Fibroblast of upper back skin (primary cell): ENCODE measurements at places on chromosomes 5 and 9.

- no peak for DNase-seq
Measured at GRCh38 chr5:143313298-143313852, 90.1 kb downstream of the NR3C1 start.

DNA sequence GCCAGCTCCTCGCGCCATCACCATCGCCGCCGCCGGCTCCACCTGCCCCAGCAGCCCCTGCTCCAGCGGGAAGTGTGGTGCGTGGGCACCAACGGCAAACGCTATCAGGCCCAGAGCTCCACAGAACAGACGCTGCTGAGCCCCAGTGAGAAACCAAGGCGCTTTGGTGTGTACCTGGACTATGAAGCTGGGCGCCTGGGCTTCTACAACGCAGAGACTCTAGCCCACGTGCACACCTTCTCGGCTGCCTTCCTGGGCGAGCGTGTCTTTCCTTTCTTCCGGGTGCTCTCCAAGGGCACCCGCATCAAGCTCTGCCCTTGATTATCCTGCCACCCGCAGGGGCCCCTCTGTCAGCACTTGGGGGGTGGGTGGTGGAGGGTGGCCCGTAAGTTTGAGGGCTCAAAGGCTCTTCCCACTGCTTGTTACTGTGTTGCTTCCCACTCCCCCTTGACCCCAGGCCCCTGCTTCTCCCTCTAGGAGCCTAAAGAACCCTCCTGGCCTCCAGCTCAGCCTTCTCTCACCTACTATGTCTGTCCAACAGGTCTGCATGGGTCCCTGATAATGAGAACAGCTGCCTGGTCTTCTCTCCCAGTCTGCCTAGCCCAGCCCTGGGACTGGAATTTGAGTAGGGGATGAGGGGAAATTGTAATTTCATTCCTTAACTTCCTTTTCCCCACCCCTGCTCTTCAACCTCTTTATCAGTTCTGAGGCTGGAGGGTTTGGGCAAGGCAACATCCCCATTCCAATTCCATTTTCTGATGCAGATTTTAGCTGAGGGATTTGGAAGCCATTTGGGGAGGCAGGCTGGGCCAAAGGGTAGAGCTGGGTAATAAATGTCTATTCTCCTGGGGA, 9.0 kb downstream of the RACK1 start:
- no peak for DNase-seq

- no peak for DNase-seq
Measured at GRCh38 chr9:125586172-125586511, 120.9 kb downstream of the MAPKAP1 start.

GRCh38 chr9:28923351-28923750, 1350.1 kb upstream of the C9orf72 start:
- DNase-seq = no peak

- no peak for DNase-seq
Measured at GRCh38 chr5:15601274-15601673, 101.3 kb downstream of the FBXL7 start.

GRCh38 chr5:88503041-88503345, 234.3 kb upstream of the TMEM161B start:
- no peak for DNase-seq

DNA sequence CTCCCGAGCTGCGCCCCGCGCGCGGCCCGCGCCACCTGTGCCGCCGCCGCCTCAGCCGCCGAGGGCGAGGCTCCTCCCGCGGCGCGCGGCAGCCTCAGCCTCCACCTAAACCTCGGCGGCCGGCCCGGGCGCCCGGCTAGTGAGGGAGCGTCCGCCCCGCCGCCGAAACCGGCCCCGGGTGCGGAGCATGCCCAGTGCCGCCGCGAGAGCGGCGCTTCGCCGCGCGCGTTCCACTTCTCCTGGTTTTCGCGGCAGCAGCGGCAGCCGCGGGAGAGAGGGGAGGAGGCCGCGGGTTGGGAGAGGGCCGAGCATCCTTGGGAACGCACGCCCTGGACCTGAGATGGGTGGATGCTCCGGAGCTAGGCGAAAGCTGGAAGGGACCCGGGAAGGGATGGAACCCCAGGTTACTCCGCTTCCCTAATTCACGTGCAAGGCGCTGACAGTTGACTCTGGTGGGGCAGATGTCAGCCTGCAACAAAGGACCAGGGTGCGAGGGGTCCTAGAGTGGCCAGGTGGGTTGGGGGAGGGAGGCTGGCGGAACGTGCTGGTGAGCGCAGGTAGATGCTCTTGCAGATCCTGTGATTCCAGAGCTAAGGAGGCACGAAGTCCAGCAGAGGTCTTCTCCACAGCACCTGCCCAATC, at the start of gene CTNND2:
Gene CTNND2, minus strand, starts transcription at position 182 of the 642 bp plus-strand sequence. CDS start 593 bp downstream, outside the sequence.
- DNase-seq = no peak

- DNase-seq = no peak
Measured at GRCh38 chr9:96029722-96030530, 154.4 kb downstream of the ERCC6L2 start.

DNA sequence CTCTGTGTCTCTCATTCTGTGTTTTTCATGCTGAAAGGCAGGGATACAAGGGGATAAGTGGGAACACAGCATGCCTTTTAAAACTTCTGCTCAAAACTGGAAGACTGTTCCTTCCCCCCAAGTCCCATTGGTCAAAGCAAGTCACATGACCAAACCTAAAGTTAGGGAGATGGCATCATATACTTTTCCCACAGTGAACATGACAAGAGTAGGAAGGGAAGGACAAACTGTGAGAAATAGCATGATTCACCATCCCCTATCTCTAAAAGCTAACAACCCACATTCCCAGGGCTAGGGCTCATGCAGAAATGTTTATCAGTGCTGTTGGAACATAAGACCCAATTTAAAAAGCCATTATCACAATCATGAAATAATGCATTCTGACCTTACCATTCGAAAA, 24.2 kb upstream of the SHISAL2B start:
- DNase-seq = peak; percentile 14

DNA sequence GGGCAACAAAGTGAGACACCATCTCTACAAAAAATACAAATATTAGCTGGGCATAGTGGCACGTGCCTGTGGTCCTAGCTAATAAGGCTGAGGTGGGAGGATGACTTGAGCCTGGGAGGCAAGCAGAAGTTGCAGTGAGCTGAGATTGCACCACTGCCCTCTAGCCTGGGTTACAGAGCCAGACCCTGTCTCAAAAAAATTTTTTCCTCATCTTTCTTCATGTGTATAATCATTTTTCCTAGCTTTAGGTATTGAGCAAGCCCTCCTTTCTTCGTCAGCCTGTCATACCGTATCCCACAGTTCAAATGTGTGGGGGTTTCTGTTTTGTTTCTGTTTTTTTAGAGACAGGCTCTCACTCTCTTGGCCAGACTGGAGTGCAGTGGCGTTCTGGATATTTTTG, 41.3 kb downstream of the EHMT1 start:
- no peak for DNase-seq

DNA sequence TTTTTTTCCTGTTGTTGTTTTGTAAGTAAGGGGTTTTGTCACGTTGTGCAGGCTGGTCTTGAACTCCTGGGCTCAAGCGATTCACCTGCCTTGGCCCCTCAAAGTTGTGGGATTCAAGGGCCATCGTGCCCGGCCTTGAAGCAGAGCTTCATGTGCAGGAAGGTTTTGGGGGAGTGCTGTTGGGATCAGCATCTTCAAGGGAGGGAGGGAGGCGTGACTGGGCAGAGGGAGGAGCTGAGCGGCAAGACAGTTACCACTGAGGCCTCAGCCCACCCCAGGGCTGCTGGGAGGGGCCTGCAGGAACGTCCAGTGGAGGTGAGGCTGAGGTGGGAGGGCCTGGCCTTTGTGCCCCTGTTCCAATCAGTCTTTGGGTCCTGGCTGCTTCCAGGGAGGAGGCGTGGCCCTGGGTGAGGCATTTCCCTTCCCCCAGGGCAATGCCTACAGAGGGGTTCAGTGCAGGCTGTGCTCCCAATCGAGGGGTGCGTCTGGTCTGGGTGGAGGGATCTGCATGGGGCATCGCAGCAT, 21.4 kb downstream of the OR2V1 start:
- no peak for DNase-seq

DNA sequence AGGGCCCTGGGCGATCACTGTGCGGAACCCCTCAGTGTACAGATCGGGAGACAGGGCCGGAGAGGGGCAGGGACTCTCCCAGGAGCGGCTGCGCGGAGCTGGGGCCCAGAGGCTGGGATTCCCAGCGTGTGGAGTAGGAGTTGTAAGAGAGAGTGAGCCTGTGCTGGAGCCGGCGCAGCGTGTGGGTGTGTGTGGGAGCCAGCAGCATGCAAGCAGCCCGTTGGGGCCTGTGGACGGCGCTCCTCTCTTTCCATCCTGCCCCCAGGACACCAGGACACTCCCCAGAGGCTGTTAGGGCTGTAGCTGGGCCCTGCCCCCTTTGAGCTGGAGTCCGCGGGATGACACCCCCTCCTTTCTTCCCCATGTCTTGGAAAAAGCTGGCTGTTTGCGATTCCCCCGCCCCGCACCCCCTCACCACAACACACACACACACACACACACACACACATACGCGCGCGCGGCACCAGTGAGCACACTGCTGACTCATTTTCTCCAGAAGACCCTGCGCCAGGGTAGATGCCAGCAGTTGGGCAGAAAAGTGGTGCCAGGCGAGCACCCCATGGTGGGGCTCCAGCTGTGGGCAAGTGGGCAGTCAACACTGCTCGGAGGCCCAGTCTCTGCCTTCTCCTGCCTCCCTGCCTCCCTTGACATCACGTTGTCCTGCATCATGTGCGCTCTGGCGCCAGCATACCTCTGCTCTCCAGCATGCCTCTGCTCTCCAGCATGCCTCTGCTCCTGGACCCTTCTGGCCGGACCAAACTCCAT, 1.5 kb downstream of the COL27A1 start:
- peak; percentile 83 for DNase-seq

DNA sequence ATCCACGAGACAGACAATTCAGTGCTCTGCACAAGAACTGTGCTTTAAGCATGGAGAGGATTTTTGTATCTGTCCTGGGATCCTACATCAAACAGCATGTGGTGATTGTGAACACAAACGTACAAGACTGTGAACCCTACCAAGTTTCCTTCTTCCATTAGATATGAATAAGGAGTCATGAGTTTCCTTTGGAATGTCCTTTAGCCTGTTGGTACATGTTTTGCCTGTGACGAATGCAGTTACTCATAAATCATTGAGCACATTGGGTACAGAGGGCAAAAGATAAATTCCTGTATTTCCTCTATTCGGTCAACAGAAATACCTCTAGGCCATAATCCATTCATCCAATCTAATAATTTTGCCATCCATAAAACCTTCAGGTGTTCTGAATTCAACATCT, 61.5 kb downstream of the FXN start:
- DNase-seq = peak; percentile 74

- peak; percentile 32 for DNase-seq
Measured at GRCh38 chr5:65663804-65664521, 39.1 kb downstream of the SHLD3 start.

DNA sequence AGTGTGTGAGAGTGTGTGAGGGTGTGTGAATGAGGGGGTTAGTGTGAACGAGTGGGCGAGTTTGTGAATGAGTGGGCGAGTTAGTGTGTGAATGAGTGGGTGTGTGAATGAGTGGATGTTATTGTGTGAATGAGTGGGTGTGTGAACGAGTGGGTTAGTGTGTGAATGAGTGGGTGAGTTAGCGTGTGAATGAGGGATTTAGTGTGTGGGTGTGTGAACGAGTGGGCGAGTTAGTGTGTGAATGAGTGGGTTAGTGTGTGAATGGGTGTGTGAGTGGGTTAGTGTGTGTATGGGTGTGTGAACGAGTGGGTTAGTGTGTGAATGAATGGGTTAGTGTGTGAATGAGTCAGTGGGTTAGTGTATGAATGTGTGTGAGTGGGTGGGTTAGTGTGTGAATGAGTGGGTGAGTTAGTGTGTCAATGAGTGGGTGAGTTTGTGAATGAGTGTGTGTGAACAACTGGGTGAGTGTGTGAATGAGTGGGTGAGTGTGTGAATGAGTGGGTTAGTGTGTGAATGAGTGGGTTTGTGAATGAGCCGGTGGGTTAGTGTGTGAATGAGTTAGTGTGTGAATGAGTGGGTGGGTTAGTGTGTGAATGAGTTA, 37.5 kb downstream of the NKD2 start:
- no peak for DNase-seq

GRCh38 chr5:76439929-76440328, 36.8 kb downstream of the IQGAP2 start:
- no peak for DNase-seq

DNA sequence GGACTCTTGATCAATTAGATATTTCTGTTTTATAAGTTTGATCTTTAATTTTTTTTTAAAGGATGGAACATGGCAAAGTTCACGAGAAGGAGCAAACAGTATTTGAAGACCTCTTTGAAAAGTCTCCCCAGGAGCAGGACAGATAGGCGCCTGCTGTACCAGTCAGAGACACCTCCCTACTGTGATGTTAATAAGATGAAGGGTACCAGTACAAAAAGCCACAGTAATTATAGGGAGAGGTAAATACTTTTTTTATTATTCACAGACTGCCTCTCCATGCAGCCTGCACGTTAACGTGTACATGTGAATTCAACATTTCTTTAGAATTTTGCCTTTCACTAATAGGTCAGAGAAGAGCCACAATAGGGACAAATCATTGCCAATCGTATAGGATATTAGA, 146.5 kb upstream of the CDH6 start:
- DNase-seq = no peak

- no peak for DNase-seq
Measured at GRCh38 chr9:75445144-75445543, 356.8 kb downstream of the OSTF1 start.

DNA sequence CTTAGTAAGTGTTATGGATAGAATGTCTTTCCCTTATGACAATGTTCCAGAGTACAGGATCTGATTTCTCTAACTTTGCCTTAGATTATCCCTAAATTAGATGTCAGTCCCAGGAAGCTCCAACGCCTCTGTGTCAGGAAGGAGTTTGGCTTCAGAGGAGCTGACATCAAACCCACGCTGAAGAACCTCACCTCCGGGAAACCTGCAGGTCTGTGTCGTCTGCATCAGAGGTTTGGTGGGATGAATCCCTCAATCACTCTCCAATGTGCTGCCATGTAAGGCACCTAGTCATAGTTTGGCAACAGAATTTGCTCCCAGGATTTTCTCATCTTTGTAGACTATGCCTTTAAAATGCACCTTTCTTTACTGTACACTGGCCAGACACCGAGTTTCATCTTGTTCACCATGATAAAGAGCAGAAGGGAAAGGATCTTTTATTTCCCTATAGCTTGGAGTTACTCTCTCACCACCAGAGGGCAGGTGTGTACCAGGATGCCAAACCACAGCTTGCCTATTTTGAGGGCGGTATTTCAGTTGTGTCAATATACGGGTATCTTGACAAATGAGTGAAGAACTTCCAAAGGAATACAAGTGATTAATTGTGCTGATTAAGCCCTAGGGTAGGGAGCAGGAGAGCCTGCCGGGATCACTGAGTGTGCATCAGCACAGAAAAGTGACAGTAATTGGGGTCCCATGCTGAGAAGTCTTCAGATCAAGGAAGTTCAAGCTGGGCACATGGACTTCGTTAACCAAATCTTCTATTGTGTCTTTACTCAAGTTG, 23.4 kb downstream of the MINAR2 start:
- peak; percentile 68 for DNase-seq

GRCh38 chr5:151911011-151911410, 13.6 kb downstream of the GLRA1 start:
- DNase-seq = no peak

GRCh38 chr5:31890046-31890445, 251.1 kb downstream of the PDZD2 start:
- DNase-seq = no peak

DNA sequence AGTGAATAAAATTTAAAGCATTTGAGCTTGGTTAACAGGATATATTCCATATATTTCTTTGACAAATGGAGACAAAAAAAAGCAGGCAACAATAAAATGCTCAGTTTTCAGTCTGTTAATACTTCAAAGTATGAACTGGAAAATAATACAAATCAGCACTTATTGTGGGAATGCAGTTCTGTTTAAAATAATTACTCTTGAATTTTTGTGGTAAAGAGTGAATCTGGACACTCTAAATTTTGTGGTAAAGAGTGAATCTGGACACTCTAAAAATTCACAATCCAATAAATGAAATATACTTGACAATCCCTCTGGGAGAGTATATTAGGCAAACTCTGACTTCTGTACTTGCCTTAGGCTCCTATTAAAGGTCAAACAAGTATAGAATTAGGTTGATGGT, 141.9 kb upstream of the RASA1 start:
- peak; percentile 68 for DNase-seq
